ENCODE measurements at places on chromosomes 6 and 20.

- DNase-seq = peak; percentile 86
These were observed 22.7 kb upstream of the NTSR1 start for GRCh38 chr20:62685781-62686555.

GRCh38 chr6:31968326-31968725 is 3.6 kb downstream of the DXO start:
- no peak for DNase-seq

DNA sequence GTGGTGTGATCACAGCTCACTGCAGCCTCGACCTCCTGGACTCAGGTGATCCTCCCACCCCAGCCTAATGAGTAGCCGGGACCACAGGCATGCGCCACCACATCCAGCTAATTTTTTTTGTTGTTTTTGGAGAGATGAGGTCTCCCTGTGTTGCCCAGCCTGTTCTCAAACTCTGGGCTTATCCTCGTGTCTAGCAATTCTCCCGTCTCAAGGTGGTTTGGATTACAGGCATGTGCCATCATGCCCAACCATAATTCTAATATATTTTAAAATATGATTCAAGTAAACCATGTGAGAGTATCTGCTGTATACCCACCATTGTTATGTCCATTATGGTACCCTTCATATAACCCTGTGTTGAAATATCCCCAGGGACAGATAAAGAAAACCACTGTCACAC is 60.3 kb upstream of the C20orf144 start:
- DNase-seq = peak; percentile 51

DNA sequence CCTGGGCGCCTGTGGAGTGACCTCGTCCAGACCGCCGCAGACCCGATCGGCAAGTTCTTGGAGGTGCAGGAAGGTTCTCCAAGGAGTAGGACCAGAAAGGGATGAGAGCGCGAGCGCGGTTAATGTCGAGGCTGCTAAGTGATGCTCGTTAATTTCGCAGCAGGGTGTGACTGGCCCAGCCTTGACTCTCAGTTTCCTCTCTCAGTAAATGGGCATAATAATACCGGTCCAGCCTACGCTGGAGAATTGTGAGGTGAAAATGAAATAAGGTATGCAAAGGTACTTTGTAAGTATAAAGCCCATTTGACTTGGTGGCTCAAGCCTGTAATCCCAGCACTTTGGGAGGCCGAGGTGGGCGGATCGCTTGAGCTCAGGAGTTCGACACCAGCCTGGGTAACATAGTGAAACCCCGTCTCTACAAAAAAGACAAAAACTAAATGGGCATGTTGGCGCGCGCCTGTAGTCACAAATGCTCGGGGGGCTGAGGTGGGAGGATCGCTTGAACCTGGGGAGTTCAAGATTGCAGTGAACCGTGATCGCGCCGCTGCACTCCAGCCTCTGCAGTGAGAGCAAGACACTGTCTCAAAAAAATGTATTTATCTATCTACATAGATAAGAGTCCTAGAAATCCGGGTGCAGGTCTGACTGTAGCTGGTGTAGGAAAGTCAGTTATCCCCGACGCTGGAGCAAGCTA is 634 bp upstream of the BTBD9 start:
- no peak for DNase-seq

GRCh38 chr6:114108119-114109002 is 137.4 kb upstream of the HDAC2 start:
- no peak for DNase-seq

GRCh38 chr20:25283221-25283951 is 35.5 kb downstream of the PYGB start:
- no peak for DNase-seq

- DNase-seq = no peak
These were observed 14.6 kb downstream of the MED23 start for GRCh38 chr6:131613296-131613925.

DNA sequence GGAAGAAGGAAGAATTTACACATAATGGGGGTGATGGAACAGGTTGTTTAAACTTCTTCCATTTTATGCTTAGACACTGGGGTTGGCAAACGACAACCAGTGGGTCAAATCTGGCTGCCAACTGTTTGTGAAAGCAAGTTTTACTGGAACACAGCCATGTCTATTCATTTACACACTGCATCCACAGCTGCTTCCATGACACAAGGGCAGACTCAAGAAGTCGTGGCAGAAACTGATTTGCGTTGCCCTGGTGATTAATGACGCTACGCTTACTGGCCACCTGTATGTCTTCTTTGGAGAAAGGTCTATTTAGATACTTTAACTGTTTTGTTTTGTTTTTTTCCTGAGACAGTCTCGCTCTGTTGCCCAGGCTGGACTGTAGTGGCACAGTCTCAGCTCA is 19.0 kb downstream of the CTCFL start:
- DNase-seq = peak; percentile 47

DNA sequence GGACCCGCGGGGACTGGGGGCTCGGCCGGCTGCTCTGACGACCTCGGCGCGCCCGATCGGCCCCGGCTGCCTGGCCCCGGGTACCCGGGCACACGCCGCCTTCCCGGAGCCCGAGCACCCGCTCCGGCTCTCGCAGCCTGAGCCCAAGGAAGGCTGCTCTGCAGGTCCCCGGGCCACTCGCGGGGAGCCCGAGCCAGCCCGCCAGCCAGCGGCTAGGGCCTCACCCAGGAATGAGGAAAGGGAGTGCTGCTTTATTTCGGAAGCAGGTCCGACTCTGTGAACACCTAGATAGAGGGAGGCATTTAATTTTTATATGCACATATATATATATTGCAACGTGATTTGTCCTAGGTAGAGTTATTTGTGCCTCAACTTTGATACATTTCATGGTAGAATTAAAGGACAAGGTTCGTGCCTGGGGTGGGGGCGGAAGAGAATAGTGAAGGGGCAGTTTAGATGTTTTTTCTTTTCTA is 15.5 kb downstream of the FOXA2 start:
- no peak for DNase-seq

- peak; percentile 7 for DNase-seq
These were observed 1348.5 kb downstream of the GRIK2 start for GRCh38 chr6:102742028-102742427.

DNA sequence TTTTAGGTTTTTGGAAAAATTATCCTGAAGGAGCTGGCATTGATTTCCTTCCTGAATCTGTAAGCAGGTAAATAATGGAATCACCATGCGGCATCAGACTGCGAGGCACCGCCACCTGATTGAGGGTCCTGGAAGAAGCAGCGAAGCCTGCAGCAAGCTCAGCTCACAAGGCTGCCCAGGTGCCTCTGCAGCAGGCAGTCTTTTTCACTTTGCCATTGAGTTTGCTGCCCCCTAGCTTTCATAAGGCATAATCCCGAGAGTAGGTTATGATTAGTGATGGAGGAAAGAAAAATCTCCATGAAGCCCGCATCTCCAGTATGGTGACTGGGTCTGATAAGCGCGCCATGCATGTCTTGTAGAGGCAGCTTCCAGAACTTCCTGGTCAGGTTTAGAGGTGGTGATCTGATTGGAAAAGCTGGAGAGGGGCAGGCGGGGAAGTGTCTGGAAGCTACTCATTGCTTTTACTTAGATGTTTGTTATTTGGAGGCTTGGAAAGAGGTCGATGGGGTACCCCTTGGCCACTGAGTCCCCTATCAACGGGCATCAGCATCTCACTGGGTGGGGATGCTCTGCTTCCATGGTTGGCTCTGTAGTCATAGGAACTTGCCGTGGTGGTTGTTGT is 26.7 kb downstream of the IYD start:
- DNase-seq = peak; percentile 72

DNA sequence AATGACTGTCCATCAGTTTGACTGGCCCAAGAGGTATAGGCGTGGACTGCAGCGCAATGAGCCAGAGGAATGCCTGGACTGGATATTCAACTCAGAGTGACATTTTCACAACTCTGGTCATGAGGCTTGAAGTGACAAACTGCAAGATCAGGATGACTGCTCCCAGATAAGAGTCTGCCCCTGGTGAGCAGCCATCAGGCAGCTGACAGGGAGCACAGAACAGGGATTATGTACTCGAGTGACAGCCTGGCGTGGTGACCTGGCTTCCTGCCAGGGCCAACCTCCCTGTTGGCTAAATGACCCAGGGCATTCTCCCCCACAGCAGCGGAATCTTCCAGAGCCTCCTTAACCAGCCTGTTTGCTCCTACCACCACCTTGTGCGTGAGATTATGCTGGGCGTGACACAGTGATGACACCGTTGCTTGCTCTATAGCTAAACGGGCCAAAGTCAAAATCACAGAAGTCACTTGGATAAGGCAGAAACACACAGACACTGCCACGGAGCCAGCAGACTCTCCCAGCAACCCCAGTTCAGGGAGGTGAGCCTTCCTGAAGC is 209.1 kb upstream of the JARID2 start:
- DNase-seq = peak; percentile 85

DNA sequence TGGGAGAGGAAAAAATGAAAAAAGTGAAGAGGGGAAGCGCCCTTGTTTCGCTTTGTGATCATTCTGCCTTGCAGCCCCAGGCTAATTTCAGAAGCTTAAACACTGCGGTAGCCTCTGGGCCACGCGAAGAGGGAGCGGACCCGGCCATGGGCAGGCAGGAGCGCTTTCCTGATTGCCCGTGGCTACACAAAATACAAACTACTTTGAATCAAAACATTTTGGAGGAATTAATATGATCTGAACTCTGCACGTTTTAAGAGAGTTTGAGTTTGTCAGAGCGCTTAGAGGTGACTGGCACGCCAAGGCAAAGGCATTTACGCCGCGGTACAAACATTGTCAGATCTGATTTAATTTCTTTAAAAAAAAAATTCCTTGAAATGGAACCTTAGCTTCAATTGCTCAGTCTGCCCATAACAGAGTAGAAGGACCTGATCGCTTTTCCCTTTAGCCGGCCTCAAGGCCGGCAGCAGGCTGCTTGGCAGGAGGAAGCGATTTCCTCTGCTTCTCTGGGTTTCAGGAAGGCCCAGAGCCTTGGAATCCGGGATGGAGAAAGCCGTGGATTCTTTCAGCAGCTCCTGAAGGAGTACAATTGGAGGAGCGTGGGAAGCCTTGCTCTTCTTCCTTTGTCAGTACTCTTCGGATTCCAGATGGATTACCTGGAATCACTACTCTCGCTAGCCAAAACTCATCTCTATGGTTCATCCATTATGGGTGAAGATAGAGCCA is 9.7 kb downstream of the TFAP2D start:
- DNase-seq = no peak
